ENCODE measurements at places on chromosomes 16 and 17. TPM values are rescaled to one million over a fixed set of nuclear protein-coding genes. Genes with fewer than 3 reads are reported as not detected.

The CPHXL2 gene
- total RNA-seq: not detected

The G6PC1 gene
- not detected for total RNA-seq

The ITGAD gene
- not detected for total RNA-seq

The FOXL1 gene
- total RNA-seq: 0.90 TPM

The TRPV3 gene
- 1.9 TPM for total RNA-seq

The TCAP gene
- 0.49 TPM for total RNA-seq

The CLEC3A gene
- not detected for total RNA-seq

The ALDOA gene
- 792 TPM for total RNA-seq

The AIPL1 gene
- total RNA-seq: not detected

The CACNG3 gene
- not detected for total RNA-seq

The KRTAP1-5 gene
- not detected for total RNA-seq

The HLF gene
- 4.4 TPM for total RNA-seq

The CCT6B gene
- total RNA-seq: 12.0 TPM

The SMIM5 gene
- not detected for total RNA-seq

The ZG16 gene
- total RNA-seq: not detected

The NPIPB6 gene
- total RNA-seq: 26.7 TPM

The TEKT5 gene
- total RNA-seq: not detected

The TUBB3 gene
- total RNA-seq: 299 TPM

The NPIPA5 gene
- total RNA-seq: 0.54 TPM

The OR1F1 gene
- not detected for total RNA-seq

The PFAS gene
- total RNA-seq: 22.1 TPM

The ADCY9 gene
- 11.2 TPM for total RNA-seq

The ARSG gene
- total RNA-seq: 2.7 TPM

The GOSR1 gene
- 17.0 TPM for total RNA-seq

The NFATC2IP gene
- total RNA-seq: 22.1 TPM

The SLC52A1 gene
- total RNA-seq: 0.25 TPM

The TMEM114 gene
- total RNA-seq: not detected

The CBLN1 gene
- not detected for total RNA-seq

The IL34 gene
- total RNA-seq: 3.4 TPM

The PROCA1 gene
- total RNA-seq: 0.49 TPM

The CPNE7 gene
- 0.65 TPM for total RNA-seq

The KRT25 gene
- total RNA-seq: not detected

The TBC1D3I gene
- 0.09 TPM for total RNA-seq

All from fibroblast of the aortic adventitia (primary cell).